ENCODE measurements at places on chromosomes 6 and 20.

- no peak for DNase-seq
Observed at GRCh38 chr20:5531318-5532081, 214.7 kb upstream of the PROKR2 start.

- no peak for DNase-seq
Observed at GRCh38 chr6:91437315-91437729, 850.5 kb upstream of the MAP3K7 start.

DNA sequence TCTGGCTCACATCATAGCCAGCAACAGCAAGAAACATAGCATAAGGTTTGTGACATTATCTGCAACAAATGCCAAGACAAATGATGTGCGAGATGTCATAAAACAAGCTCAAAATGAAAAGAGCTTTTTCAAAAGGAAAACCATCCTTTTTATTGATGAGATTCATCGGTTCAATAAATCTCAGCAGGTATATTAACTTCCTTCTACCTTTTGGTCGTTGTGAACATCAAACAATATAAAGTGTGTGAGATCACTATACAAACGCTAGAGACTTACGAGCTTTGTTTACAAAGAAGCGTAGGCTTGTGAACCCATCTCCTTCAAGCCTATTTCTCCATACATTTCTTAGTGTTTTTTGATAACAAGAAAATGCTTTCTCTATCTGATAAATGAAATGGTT is 3.5 kb downstream of the WRNIP1 start:
- no peak for DNase-seq

DNA sequence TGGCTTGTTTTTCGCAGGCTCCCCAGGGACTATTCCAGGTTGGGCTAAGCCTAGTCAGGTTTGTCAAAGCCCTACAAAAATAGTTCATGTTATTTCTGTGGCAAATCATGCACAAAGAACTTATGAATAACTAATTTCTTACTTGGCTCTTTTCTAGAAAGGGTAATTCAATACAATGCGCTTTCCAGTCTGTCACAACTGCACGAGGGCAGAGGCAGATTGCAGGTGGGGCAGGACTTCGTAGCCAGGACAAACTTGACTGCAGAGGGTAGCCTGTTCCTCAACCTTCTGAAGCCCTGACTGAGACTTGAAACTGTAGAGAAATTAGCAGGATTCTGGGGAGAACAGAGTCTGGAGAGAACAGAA is 253.5 kb downstream of the QKI start:
- DNase-seq = no peak

DNA sequence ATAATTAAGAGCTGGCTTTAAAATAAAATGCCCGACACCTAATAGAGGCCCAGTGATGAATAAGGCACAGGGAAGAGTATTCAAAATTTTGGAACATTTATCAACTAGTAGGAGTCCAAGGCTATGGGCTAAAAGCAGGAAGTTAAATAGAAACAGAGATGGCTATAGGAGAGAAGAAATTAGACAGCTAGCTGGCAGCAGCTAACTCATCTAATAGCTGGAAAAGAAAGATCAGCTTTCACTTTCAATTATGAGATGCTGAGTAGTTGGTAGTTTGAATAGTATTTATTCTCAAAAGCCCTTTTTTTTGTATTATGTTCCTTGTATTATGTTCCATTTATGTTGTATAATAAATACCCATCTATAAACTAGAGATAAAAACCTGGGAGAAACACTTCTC is 215.7 kb downstream of the SLC35F1 start:
- no peak for DNase-seq

GRCh38 chr20:63327231-63327745 is 33.9 kb downstream of the CHRNA4 start:
- DNase-seq = no peak

DNA sequence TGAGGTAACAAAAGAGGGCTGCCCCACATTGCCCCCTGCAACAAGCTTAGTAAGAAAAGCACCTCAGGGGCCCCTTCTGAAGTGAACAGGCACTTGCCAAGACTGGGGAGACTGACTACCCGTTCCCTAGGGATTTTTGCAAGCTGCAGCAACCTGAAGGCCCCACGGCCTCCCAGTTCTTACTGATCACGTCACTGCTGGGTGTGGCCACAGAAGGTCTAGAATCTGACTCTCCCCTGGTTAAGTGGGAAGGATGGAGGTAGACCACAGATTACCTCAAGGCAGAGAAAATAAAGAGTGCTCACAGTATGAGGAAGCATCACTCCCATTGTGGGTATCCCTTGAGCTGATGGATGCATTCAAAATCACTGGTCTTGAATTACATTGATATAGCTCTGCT is 201.5 kb upstream of the KCNQ5 start:
- no peak for DNase-seq

DNA sequence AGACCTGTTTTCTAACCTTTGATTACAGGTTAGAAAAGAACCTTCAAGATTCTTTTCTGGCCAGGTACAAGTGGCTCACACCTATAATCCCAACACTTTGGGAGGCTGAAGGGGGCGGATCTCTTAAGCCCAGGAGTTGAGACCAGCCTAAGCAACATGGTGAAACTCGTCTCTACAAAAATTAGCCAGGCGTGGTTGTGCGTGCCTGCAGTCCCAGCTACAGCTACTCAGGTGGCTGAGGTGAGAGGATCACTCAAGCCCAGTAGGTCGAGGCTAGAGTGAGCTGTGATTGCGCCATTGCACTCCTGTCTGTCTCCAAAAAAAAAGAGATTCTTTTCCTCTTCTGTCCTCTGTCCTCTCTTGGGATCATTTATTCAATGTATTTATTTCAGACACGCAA is 14.5 kb downstream of the PPIL1 start:
- DNase-seq = no peak

GRCh38 chr6:65989676-65990075 is 282.6 kb upstream of the EYS start:
- DNase-seq = no peak

DNA sequence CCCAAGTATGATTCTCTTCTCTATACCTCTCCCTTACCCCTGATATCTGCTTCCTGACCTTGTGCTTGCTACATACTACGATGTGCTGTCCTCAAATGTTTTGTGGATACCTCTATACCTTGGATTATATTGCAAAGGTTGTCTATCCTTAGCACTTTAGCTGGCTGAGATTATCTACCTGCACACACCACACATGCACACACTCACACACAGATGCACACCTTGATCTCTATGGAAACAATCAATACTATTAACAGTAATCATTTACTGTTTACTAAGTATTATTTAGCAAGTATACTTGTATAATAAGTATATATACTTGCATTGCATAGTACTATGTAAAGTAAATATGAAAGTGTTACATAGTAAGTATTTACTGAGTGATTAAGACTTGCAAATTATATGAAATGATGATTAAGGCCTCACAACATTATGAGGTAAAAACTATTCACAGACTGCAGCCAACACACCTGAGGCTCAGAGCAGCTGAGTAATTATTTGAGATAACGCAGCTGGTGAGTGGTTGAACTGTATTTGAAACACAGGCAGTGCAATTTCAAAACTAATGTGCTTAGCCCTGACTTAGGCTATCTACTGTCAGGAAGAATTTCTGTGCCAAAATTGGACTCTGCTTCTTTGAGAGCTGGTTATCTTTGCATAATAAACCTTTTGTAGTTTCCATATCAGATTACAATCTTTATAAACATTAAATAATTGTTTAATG is 699.9 kb downstream of the FRK start:
- DNase-seq = no peak

DNA sequence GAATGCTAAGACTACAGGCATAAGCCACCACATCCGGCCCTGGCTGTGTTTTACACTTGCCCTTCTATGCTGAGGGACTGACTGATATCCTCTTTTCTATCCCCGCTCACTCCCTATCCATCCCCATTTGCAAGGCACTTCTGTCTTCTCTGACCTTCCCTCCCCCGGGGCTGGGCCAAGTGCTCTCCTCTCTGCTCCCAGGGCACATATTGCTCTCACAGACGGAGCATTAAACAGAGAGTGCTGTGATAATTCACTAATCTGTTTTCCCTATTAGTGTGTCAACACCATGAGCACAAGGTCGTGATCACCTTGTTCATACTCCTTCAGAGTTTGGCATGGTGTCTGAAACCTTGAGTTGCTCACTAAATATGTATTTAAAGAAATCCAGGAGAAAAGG is 9.0 kb upstream of the SLC2A12 start:
- no peak for DNase-seq

DNA sequence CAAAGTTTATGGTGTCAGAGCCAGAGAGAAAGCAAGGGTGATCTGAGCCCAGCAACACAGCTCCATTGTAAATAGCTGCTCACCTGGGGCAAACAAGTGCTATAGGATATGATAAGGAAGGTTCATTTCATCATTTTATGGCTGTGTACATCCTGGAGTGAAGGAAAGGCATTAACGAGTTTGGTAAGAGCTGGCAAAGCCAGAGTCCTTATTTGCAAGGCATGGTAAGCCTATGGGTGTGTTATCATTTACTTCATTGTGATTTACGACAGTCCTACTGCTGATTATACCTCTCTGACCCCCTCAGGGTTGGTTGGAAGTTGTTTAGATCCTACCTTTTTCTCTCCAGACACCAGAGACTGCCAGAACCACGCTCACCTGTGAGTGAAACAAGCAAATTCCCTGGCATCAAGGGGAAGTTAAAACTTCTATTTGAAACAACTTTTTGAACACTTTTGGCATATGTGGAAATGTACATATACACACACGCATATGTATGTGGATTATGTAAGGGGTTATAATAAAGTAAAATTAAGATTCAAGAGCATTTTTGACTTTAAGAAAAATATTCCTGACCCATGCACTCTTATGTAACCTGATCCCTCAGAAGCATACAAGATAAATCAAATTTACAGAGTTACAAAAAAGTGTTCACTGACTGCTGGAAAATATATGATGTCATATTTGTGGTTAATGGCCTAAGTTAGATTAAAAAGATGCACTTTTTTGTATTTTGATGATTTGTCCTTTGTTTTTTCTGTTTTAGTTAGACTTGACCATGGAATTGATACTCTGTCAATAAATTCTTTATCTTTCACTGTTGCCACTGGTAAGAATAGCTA is 40.4 kb upstream of the EDN1 start:
- no peak for DNase-seq

GRCh38 chr6:148294059-148294458 is 48.6 kb upstream of the SASH1 start:
- DNase-seq = no peak

- DNase-seq = no peak
Observed at GRCh38 chr6:110387986-110388385, 27.4 kb downstream of the DDO start.

DNA sequence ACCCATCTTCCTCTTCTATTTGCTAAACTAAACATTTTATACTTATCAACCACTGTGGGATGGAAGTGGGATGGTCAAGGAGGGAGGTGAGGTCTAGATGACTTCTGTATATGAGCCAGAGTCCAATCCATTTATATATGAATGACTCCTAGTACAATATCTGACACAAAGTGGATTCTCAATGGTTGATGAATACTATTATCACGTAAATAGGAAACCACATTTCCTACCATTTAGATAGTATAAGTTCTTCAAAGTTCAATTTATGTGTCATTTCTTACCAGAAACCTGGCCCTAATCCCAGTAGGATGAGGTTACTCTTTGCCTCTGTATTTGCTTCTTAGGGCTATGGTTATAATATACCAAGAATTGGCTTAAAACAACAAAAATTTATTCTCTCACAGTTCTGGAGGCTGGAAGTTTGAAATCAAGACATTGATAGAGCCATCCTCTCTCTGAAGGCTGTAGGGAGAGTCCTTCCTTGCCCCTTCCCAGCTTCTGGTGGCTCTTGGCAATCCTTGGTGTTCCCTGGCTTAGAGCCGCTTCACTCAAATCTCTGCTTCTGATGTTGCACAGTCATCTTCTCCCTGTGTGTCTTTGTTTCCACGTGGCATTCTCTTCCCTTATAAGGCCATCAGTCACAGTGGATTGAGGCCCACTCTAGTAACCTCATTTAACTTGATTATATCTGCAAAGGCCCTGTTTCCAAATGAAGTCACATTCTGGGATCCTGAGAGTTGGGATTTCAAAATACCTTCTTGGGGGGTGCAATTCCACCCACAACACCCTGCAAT is 41.0 kb upstream of the RAB23 start:
- no peak for DNase-seq

DNA sequence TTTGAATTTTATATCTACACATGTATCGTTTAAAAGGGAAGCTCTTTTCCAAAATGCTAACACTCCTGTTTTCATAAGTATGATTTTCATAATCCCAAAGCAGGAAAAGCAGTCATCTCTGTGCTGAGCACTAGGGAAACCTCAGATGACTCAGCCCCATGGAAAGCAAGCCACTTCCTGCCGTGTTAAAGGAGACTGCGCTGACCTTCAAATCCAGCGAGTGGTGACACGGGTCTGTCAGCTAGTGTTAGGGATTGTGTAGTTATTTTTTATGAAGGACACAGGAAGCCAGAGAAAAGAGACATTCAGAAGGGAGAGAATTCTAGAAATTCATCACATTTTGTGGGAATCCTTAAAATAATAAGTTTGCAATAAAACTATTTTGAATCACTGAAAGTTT is 57.0 kb upstream of the CD93 start:
- peak; percentile 78 for DNase-seq

DNA sequence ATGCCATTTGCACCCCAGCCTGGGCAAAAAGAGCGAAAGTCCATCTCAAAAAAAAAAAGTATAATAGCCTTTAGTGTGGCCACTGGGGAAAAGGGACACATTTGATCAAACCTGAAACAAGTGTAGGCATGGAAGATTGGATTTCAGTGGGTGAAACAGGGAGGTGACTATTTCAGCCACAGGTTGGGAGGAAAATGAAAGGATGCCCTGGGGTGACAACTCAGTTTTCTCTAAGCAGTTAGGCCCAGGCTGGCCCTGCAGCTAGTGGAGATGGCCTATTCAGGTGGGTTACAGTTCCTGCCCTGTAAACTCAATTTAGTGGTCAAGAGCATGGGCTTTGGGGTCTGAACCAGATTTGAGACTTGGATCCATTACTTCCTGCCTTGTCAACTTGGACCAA is 36.4 kb downstream of the SPATA2 start:
- no peak for DNase-seq

GRCh38 chr6:11450037-11450436 is 87.5 kb upstream of the TMEM170B start:
- no peak for DNase-seq

GRCh38 chr20:2874456-2874855 is 1.2 kb downstream of the PTPRA start:
- DNase-seq = no peak

Data from Panc1 (cell line).